Stomach (tissue), 19 donors: ENCODE measurements at places on chromosomes 16 and 17. TPM values are rescaled to one million over a fixed set of nuclear protein-coding genes. Genes with fewer than 3 reads are reported as not detected.

Gene TEX19
- not detected for total RNA-seq

Gene CTRB2
- not detected for total RNA-seq

Gene OR2C1
- total RNA-seq: not detected

GRCh38 chr17:1709971-1710806, at the start of gene TLCD2:
Gene TLCD2 (minus strand): TSS chr17:1710377. CDS start chr17:1710242, 135 bp downstream.
- DNase-seq: peak; percentile 92

DNA sequence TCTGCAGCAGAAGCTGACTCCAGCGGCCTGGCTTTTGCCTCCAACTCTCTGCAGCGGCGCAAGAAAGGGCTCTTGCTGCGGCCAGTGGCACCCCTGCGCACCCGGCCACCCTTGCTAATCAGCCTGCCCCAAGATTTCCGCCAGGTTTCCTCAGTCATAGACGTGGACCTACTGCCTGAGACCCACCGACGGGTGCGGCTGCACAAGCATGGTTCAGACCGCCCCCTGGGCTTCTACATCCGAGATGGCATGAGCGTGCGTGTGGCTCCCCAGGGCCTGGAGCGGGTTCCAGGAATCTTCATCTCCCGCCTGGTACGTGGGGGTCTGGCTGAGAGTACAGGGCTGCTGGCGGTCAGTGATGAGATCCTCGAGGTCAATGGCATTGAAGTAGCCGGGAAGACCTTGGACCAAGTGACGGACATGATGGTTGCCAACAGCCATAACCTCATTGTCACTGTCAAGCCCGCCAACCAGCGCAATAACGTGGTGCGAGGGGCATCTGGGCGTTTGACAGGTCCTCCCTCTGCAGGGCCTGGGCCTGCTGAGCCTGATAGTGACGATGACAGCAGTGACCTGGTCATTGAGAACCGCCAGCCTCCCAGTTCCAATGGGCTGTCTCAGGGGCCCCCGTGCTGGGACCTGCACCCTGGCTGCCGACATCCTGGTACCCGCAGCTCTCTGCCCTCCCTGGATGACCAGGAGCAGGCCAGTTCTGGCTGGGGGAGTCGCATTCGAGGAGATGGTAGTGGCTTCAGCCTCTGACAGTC, 1.3 kb downstream of the PARD6A start:
- no peak for DNase-seq

DNA sequence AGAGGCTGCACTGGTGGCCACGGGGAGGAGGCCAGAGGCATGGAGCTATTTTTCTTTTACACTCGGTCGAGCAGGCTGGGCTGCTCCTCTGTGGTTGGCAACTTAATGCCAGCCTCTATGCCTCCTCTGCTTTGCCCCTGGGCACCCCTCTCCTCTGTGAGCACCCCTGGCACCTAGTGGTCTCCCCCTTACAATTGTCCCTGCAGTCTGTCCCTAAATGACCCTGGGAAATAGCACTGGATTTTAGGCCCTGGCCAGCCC, 27.0 kb downstream of the LRRC75A start:
- no peak for DNase-seq

DNA sequence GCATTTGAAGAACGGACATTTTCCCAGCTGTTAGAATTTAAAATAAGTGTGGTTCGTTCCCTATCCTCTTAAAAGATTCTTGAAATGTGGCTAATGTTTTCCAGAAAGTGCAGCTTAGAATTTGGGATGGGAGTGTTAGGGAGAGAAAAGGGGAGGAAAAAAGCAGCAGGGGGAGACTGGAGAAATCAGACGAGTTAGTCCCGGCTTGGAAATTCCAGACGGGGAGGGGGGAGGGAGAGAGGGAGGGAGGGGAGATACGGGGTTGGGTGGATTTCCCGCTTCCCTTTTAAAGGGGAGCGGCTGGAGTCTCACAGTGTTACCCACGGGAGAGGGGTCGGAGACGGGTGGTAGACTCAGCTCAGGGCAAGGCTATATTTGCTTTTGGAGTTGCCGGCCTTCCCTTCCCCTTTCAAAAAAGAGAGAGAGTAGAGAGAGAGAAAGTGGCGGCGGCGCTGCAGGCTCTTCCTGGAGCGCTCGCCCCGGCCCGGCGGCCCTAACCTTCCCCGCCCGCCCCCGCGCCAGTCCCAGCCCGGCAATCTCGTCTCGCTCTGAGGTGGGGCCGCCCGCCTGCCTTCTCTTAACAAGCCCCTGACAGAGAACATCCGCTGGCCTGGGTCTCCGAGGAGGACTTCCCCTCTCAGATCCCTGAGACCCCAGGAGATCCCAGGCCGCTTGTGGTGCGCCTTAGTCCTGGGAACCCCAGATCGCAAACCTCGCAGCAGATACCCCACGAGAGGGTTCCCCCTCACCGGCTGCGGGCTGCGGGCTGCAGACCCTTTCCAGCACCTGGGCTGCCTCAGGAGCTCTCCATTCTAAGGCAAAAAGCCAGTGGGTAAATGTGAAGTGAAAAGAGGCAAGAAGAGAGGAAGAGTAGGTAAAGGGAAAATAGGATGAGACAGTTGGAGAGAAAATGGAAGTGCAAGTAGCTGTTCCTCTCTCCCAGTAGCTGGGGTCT, 6.6 kb downstream of the IGF2BP1 start:
- no peak for DNase-seq
